ENCODE measurements at places on chromosomes 11 and 22.

GRCh38 chr11:105574974-105575373, 34.9 kb upstream of the GRIA4 start:
- no peak for DNase-seq

DNA sequence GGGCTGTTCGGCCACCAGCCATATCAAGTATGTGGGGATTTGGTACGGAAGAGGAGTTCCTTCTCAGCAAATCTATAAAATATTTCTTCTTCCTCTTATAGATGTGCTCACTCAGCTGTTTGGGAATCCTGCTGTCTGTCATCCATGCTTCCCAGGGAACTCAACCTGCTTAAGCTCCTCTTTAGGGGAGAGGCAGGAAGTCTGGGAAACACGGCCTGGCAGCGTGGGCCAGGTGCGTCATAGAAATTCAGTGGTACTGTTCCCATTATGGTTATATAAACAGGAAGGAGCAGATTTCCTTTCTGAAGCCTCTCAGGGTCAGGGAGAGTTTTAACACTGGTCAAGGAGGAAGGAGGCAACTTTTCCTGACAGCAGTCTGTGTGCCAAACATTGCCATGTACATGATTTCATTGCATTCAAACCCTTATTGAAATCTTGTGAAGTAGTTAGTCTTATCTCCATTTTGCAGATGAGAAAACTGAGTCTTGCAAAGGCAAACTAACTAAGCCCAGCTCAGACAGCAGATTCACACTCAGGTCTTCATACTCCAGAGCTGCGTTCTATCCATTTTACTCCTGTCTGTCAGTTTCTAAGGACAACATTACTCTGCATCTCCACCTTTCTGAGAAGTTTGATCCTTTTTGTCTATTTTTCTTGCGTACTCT, 35.4 kb upstream of the AMOTL1 start:
- no peak for DNase-seq

- DNase-seq: no peak
Observed at GRCh38 chr11:118295815-118296454, 8.6 kb upstream of the CD3E start.

DNA sequence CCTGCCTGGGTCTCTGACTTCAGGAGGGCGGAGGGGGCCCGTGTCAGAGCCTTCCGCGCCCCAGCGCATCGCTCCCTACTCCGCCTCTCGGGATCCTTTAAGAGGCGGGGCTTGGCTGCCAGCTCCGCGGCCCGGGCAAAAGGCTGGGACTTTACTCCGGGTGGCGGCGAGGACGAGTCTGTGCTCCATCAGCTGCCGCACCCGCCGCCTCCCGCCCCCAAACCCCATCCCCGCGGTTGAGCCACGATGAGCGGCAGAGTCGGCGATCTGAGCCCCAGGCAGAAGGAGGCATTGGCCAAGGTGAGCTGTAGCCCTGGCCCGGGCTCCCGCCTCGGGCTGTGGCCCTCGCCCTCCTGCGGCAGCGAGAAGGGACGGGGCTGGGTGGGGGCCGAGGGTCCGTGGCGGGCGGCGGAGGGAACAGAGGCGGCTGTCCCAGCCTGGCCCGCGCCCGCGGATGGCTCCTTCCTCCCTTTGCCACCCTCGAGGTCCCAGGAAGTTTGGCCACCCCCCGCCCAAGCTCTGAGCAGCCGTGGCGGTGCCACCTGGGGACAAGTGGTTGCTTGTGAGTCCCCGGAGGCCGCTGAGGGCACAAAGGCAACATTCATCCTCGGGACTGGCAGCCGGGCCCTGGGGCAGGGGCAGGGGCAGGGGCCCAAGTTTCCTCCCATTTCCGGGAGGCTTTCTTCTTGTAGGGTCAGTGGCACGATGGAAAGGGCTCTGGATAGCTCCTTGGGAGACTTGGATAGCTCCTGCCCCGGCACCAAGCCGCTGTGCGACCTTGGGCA, at the start of gene SEC14L2:
Gene SEC14L2, plus strand, starts transcription at position 148 of the 785 bp plus-strand sequence. Its CDS starts 99 bp downstream, at position 247.
- no peak for DNase-seq

- DNase-seq: no peak
Observed at GRCh38 chr11:123318623-123319022, 111.4 kb upstream of the GRAMD1B start.

DNA sequence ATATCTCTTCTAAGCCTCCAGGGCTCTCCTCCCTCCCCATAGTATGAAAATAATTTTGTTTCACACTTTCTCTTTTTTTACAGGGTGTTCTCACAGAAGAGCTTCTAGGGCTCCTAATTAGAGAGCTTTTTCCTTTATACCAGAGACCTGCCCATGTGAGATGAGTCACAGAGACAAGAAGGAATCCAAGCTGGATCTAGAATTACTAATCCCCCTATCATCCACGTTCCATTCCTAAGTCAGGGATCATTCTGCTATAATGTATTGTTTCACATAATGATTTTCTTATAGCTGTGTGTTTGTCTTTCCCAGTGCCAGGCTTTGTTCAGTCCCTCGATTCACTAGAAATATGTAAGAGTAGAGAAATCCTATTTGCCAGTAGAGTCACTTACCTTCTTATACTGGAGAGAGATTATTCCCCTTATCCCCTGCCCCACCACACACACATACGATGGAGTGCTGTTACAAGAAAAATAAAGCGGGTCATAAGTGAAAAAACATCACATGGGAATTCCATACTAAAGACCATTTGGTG, 778.3 kb upstream of the LRRC4C start:
- no peak for DNase-seq

DNA sequence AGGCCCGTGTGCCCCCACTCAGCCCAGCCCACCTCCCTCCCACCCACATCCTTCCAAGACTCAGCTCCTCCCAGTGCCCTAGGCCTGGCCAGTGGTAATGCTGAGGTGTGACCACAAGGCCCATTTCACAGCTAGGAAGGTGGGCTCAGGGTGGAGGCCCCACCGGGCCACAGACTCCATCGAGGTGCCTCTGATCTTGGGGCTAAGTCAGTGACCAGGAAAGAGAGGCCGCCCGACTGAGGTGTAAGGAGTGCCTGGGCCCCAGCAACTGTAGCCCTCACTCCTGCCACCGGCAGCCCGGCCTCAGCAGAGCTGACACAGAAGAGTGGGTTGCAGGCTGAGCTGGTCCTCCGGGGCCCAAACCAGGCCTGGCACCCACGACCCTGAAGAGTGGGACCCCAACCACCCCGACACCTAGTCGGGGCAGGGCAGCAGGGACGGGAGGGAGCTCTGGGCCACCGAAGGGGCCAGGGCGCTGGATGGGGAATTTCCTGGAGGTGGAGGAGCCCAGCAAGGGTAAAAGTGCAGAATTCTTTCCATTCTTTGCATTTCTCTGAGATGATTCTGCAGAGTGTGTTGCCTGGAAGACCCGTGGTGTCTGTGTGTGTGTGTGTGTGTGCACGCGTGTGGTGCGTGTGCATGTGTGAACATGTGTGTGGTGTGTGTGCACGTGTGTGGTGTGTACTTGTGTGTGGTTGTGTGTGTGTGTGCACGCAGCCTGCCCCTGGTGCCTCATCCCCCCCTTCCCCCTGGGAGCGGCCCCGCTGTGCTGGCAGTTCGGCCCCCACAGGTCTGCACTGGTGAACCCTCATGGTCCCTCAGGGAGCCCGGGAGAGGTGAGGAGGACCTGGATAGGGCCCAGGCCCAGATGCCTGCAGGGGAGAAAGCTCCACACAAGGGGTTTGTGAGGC, 8.3 kb upstream of the PIM3 start:
- no peak for DNase-seq

DNA sequence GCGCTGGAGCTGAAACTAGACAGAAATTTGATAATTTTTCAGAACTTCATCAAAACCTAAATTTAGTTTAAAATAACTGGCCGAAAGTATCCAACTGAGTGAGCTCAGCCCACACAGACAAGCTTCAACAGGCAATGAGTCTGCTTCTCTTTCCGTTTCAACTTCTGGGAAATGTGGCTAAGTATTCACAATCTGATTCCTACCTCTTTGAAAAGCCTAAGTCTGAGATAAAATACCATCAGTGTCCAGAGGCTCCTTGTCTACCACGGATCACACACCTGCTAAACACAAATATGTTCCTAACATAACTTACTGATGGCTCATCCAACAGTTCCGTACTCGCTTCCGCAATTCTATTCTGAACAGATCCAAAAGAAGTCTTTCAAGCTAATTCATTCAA, 8.5 kb downstream of the SIK3 start:
- no peak for DNase-seq

GRCh38 chr11:63491240-63491587, 247 bp upstream of the PLAAT5 start:
- no peak for DNase-seq

- no peak for DNase-seq
Observed at GRCh38 chr11:130819625-130820024, 96.7 kb downstream of the SNX19 start.

GRCh38 chr11:132650969-132651720, 881.2 kb downstream of the OPCML start:
- no peak for DNase-seq

- DNase-seq: no peak
Observed at GRCh38 chr11:15236559-15236958, 121.8 kb downstream of the INSC start.

DNA sequence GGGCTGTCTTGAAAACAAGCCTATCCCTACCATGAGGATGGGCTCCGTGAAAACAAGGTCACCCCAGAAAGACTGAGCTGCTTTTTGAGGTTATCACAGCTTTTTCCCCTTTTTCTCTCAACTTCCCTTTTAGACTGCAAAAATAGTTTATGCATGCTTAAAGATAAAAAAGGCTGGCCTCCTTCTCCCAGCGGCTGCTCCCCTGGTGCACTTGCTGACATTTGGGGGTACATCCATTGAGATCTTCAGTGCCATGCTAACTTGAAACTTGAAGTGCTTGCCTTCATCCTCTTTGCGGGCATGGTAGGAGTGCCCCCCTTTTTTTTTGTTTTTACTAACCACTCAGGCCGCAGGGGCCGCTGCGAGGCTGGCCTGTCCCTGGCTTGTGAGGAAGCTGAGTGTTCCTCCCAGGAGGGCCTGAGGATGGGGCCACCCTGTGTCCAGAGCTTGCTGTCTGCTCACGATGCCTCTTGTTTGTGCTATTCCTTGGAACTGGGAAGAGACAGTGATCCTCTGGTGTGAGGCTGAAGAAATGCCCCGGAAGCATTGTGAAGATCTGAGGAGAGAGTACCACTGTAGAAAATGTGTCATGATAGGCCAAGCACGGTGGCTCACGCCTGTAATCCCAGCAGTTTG, 2.2 kb downstream of the TANGO2 start:
- peak; percentile 59 for DNase-seq

GRCh38 chr11:29124470-29124869, 892.4 kb downstream of the KCNA4 start:
- no peak for DNase-seq

- no peak for DNase-seq
Observed at GRCh38 chr22:36322602-36322915, 65.2 kb downstream of the MYH9 start.

- no peak for DNase-seq
Observed at GRCh38 chr11:933936-934335, 8.3 kb downstream of the AP2A2 start.

DNA sequence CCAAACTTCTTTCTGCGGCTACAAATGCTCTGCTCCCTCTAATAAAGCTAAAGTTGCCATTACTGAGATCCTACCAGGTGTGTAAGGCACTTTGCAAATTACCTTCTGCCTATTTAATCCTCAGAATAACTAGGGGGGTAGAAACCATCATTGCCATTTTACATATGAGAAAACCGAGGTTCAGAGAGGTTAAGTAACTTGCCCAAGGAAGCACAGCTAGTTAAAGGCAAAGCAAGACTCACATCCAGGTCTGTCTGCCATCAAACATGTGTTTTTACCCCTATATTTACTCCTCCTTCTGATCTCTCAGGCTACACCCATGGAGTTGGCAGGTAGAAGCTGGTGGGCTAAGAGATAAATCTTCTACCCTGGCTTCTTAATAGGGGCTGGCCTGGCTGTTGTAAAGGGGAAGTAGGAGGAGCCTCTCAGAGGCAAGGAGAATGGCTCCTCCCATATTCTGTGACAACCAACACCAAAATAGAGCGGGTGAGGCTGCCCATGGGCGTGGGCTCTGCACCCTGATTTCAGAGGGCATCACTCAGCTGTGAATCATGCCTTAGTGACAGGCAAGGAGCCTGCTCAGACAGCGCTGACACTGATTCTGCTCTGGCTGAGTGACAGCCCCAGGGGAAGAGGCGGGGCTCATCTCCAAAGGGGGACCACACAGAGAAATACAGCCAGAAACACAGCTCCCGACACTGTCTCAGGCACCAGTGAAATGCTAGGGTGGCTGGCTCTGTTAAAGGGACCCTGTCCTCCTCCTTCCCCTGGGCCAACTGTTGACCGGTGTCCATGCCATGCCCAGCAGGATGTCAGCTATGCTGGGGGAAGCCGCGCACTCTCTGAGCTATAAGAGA, 106.8 kb downstream of the ABTB2 start:
- no peak for DNase-seq

DNA sequence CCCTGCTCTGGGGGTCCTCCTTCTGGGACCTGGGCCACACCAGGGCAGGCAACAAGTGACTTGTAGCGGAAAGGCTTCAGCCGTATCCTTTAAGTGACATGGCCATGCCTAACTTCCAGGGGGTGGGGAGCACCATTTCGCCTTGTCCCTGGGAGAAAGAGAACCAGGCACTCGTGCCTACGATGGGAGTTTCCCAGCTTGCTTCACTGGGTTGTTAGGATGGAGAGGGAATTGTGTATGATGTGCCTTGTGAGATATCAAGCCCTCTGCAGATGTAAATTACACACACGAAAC, 151.4 kb downstream of the CACNA1I start:
- DNase-seq: peak; percentile 44

DNA sequence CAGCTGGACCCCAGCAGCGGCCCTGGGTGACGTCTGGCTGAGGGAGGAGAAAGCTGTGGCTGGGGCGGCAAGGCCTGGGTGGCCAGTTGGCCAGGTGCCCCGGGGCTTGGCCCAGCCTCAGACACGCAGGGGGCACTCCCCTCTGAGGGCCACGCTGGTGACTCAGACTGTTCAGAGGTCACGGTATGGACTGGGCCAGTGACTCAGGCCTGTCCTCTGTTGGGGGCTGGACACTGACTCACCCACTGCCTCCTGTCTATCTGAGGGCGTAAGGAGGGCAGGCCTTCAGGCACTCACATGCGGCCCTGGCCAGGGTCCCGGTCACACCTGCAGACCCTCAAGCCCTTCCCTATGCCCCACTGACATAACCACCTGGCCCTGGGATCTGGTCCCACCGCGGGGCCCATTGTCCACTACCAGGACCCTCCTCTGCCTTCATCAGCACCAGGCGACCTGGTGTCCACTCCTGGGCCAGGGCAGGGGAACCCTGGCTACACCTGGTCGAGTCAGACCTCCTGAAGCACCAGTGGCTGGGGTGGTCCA, 3.7 kb upstream of the MUC5AC start:
- DNase-seq: peak; percentile 67

- no peak for DNase-seq
Observed at GRCh38 chr11:76265771-76266241, 59.5 kb upstream of the WNT11 start.

DNA sequence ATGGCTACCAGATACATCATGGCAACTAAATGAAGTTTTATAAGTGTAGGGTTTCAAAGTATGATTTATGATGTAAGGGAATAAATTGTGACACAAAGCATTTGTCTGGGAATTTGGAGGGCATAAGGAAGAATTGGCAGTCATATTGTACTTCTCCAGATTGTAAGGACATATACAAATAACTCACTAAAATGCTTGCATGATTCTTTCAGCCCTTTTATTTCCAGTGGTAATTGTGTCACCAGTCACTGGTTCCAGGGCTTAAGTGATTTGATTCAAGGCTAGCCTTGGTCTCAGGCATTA, 299.4 kb upstream of the ANO5 start:
- DNase-seq: no peak

Measured in left forelimb (tissue), 1 donor.